ENCODE measurements at places on chromosomes 13 and 19. TPM values are rescaled to one million over a fixed set of nuclear protein-coding genes. Genes with fewer than 3 reads are reported as not detected.

IRGC gene
- not detected for total RNA-seq

PSG2 gene
- not detected for total RNA-seq

SPRED3 gene
- 1.5 TPM for total RNA-seq

APOC4 gene
- not detected for total RNA-seq

MYPOP gene
- total RNA-seq: 2.5 TPM

SIAH3 gene
- not detected for total RNA-seq

NLRP7 gene
- not detected for total RNA-seq

ZNF382 gene
- total RNA-seq: 20.7 TPM

DNA sequence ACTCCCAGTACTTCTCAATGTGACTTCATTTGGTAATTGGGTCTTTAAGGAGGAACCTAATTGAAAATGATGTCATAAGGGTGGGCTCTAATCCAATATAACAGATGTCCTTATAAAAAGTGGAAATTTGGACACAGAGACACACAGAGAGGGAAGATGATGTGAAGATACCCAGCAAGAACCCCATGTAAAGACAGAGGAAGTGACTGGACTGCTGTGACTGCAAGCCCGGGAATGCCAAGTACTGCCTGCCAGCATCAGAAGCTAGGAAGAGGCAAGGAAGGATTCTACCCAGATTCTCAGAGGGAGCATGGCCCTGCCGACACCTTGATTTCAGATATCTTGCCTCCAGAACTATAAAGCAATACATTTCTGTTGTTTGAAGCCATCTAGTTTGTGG is 239.3 kb downstream of the KCTD12 start:
- no peaks in the 10 kb centered on the region for H3K27me3 ChIP-seq
- no peak overlapping the region for H3K27ac ChIP-seq

GRCh38 chr19:4654437-4655361 is 15.4 kb downstream of the TNFAIP8L1 start:
- no peak for DNase-seq
- peaks cover 70% of the 10 kb centered on the region for H3K36me3 ChIP-seq
- H3K27ac ChIP-seq: no peak overlapping the region
- peaks cover 6% of the 10 kb centered on the region for H3K4me1 ChIP-seq

GRCh38 chr19:32876919-32877285 is 7.3 kb upstream of the SLC7A9 start:
- H3K27ac ChIP-seq: no peak overlapping the region
- H3K4me1 ChIP-seq: peaks cover 13% of the 10 kb centered on the region
- no peaks in the 10 kb centered on the region for H3K36me3 ChIP-seq
- no peaks in the 10 kb centered on the region for H3K27me3 ChIP-seq
- H3K4me3 ChIP-seq: no peak overlapping the region

- no peak overlapping the region for H3K4me3 ChIP-seq
- DNase-seq: no peak
- peaks cover 15% of the 10 kb centered on the region for H3K4me1 ChIP-seq
- H3K36me3 ChIP-seq: no peaks in the 10 kb centered on the region
- H3K27ac ChIP-seq: no peak overlapping the region
- H3K27me3 ChIP-seq: peaks cover 34% of the 10 kb centered on the region
These were observed 3.3 kb downstream of the REEP6 start for GRCh38 chr19:1494115-1494815.

DNA sequence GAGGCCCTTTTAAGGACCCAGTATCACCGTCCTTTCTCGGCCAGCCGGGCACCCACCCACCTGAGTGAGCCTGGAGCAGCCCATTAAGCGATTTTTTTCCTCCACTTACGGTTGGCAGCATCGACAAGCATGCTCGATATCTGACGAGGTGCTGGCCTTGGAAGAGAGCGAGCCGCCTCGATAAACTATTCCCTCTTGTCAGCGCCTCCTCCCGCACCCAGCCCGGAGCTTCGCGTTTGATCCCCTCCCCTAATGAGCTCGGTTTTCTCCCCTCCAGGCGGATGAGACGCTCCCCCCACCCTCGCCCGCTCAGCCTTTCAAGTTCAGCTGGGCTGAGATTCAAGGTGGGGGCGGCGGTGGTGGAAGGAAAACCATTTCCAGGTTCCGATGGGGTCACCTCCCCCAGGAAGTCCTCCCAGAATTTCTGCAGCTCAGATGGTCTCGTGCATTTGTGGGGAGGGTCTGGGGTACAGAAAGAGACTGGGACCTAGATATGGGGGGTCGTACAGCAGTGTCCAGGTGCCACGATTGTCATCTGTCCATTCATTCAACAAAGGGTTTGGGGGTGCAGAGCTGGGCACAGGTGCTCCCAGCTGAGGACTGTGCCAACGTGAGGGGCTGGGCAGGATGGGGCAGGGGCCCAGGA is 18.9 kb upstream of the ONECUT3 start:
- H3K27ac ChIP-seq: no peak overlapping the region
- peaks cover 58% of the 10 kb centered on the region for H3K27me3 ChIP-seq
- no peaks in the 10 kb centered on the region for H3K4me1 ChIP-seq
- DNase-seq: no peak

- H3K4me1 ChIP-seq: peaks cover 24% of the 10 kb centered on the region
- peaks cover 13% of the 10 kb centered on the region for H3K36me3 ChIP-seq
- H3K4me3 ChIP-seq: peak within 1 kb of the TSS; percentile 50
- H3K27me3 ChIP-seq: no peaks in the 10 kb centered on the region
These were observed at the start of gene MAP4K1 for GRCh38 chr19:38617764-38618589. Gene MAP4K1, minus strand, starts transcription at chr19:38617953. Its CDS starts 58 bp downstream, at chr19:38617895.

DNA sequence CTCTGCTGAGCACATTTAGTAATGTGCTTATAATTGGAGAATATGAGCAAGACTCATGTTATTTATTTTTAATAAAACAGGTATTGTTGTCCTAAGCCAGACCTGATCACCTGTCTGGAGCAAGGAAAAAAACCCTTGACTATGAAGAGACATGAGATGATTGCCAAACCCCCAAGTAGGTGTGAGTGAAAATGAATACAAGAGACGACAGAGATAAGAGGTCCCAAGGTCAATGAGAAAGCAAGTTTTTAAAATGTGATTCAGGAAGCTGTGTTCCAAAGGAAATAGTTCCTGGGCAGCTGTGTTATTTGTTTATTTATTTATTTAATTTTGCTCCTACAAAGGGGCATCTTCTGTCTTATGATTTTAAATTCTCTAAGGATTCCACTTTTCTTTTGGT is 83.1 kb downstream of the ZNF486 start:
- no peak overlapping the region for H3K4me3 ChIP-seq
- no peaks in the 10 kb centered on the region for H3K36me3 ChIP-seq
- DNase-seq: no peak

DNA sequence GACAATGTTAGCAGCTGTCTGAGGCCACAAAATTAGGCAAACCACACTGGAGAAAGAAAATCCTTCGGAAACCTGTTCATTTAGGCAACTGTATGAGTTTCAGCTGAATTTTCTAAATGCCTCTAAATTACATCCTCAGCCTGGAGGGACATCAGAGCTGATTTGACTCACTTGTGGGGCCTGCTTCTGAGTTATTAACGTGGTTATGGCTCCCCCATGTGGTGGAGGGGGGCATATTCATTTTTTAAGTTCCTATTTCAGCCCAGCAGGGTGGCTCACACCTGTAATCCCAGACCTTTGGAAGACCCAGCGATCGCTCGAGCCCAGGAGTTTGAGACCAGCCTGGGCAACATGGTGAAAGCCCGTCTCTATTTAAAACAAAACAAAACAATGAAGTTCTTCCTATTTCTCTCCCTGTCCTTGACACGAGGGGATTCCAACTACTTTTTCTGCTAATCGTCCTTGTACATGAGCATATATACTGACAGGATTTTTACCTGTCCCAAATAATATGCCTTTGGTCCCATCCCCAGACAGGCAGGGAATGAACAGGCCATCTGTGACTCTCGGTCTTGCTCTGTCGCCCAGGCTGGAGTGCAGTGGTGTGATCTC is 31.5 kb upstream of the HIF3A start:
- peak; percentile 76 for DNase-seq
- no peak overlapping the region for H3K27ac ChIP-seq
- H3K4me1 ChIP-seq: no peaks in the 10 kb centered on the region
- H3K36me3 ChIP-seq: no peaks in the 10 kb centered on the region
- peaks cover 13% of the 10 kb centered on the region for H3K27me3 ChIP-seq

DNA sequence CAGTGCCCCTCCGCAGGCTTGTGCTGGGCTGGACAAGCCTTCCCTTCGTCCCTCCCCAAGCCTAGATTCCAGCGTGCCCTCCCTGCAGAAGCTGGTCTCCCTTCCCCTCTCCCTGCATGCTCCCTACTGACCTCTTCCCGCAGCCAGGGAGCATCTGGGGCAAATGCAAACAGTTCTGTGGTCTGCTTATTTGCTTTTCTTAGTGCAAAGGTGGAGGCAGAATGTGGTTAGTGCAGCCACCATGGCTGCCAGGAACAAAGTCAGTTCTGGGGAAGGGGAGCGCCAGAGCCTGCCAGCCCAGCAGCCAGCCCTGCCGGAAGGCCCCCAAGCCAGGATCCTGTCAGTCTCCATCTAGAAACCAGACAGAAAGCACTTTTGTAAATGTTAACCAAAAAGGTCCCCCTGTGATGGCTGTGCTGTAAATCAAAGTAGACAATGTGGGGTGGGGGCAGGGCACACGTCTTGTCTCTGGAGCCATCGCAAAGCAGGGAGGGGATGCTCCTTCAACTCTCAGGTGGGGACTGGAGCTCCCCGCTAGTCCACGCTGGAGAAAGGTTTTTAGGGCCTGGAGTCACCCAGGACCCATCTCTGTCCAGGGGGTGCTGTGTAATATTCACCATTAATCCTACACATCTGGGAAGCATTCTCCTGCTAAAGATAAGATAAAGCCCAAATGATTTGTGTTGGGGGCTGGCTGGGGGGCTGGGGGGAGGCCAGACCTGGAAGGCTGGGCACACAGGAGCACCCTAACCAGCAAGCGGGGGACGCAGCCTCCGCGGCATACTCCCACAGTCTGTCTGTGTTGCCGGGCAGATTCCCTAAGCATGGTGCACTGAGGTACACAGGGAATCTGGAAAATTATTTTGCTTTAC is 30.9 kb downstream of the SERP2 start:
- DNase-seq: peak; percentile 29
- no peaks in the 10 kb centered on the region for H3K27me3 ChIP-seq
- H3K4me3 ChIP-seq: no peak overlapping the region
- no peaks in the 10 kb centered on the region for H3K4me1 ChIP-seq

- H3K4me3 ChIP-seq: no peak overlapping the region
- no peaks in the 10 kb centered on the region for H3K36me3 ChIP-seq
- peaks cover 54% of the 10 kb centered on the region for H3K4me1 ChIP-seq
- H3K27me3 ChIP-seq: no peaks in the 10 kb centered on the region
- peak overlapping the region; percentile 88 for H3K27ac ChIP-seq
- DNase-seq: no peak
These were observed 83.0 kb downstream of the NUFIP1 start for GRCh38 chr13:44906230-44906629.

All from sigmoid colon (tissue), 7 donors.